Mesothelial cell of epicardium (in vitro differentiated cells): ENCODE measurements at places on chromosomes 6 and 20.

GRCh38 chr6:213284-213683 is 79.0 kb upstream of the DUSP22 start:
- no peak for DNase-seq

GRCh38 chr20:52035977-52036376 is 155.6 kb downstream of the ZFP64 start:
- DNase-seq: no peak

- no peak for DNase-seq
Observed at GRCh38 chr6:128966934-128967333, 84.0 kb downstream of the LAMA2 start.

- DNase-seq: no peak
Observed at GRCh38 chr6:157904999-157905398, 76.7 kb upstream of the SYNJ2 start.

DNA sequence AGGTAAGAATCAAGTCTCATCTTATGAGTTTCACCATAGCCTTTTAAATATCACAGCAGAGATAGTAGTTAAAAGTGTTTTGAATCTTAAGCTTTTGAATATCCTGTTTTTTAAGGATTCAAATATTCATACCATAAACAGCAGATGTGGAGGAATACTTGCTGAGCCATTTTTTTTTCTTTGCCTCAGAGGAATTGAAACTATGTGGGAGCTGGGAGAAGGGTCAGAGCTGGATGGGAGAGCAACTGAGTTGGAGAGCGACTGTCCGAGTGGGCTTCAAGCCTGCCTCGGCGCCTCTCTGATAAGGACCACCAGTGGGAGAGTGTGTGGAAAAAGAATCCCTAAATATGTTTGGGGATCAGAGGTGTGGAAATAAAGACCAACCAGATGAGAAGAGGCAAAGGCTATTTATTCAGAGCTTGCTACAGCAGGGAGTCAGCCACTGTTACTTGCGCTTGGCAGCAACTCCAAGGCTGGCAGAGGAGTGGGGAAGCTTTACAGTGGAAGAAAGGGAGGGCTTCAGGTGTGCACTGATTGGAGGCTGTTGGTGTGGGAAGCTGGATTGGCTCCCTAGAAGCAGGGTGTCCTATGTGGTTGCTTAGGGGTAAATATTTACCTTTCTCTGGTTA is 34.3 kb upstream of the MCUR1 start:
- DNase-seq: no peak

- DNase-seq: no peak
Observed at GRCh38 chr20:52083627-52084232, 107.8 kb downstream of the ZFP64 start.
